Mesenteric fat pad (tissue), 1 donor: ENCODE measurements at places on chromosomes 6 and 20. TPM values are rescaled to one million over a fixed set of nuclear protein-coding genes. Genes with fewer than 3 reads are reported as not detected.

Gene PPP1R16B
- total RNA-seq: 24.3 TPM

Gene SMIM8
- total RNA-seq: 6.2 TPM

Gene MOCS1
- 70.0 TPM for total RNA-seq

Gene TSPO2
- total RNA-seq: not detected

DNA sequence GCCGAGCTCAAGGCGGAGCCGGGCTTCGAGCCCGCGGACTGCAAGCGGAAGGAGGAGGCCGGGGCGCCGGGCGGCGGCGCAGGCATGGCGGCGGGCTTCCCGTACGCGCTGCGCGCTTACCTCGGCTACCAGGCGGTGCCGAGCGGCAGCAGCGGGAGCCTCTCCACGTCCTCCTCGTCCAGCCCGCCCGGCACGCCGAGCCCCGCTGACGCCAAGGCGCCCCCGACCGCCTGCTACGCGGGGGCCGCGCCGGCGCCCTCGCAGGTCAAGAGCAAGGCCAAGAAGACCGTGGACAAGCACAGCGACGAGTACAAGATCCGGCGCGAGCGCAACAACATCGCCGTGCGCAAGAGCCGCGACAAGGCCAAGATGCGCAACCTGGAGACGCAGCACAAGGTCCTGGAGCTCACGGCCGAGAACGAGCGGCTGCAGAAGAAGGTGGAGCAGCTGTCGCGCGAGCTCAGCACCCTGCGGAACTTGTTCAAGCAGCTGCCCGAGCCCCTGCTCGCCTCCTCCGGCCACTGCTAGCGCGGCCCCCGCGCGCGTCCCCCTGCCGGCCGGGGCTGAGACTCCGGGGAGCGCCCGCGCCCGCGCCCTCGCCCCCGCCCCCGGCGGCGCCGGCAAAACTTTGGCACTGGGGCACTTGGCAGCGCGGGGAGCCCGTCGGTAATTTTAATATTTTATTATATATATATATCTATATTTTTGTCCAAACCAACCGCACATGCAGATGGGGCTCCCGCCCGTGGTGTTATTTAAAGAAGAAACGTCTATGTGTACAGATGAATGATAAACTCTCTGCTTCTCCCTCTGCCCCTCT is 1.1 kb downstream of the CEBPB start:
- DNase-seq: no peak

- DNase-seq: no peak
Observed at GRCh38 chr20:33721391-33722140, 1.5 kb upstream of the PXMP4 start.

DNA sequence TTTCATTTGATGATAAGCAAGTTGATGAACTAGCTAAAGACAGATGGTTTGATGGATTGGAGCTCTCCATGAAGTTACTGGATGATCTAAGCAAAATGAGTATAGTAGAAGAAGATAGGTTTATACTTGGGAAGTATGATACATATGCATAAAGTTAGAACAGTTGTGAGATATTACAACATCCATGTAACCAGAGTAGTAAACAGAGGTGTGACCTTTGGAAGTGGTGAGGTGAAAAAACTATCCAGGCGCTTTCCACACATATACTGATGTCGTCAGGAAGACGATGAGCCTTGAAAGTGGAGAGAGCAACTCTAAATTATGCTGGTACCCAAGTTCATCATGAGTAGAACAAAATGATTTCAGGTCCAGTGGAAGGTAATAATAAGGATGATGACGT is 271.0 kb downstream of the PTPRK start:
- DNase-seq: no peak

- no peak for DNase-seq
Observed at GRCh38 chr6:49155316-49155715, 307.7 kb downstream of the MMUT start.

DNA sequence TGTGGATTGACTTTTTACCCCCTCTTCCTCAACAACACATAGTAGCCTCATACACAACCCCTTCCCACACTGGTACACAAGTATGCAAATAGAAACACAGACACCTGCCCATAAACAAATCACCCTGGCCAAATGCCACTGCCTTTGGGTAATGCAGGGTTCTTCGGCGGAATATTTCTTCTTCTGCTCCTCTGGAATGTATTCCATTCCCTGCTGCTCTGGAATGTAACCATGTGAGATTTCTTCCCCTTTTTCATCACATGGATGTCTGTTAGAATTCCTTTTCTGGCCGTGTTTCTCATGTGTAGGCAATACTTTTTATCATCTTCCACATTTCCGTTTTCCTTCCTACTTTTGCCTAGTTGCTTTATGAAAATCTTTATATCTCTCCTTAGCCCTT is 76.1 kb upstream of the TPD52L1 start:
- DNase-seq: no peak

DNA sequence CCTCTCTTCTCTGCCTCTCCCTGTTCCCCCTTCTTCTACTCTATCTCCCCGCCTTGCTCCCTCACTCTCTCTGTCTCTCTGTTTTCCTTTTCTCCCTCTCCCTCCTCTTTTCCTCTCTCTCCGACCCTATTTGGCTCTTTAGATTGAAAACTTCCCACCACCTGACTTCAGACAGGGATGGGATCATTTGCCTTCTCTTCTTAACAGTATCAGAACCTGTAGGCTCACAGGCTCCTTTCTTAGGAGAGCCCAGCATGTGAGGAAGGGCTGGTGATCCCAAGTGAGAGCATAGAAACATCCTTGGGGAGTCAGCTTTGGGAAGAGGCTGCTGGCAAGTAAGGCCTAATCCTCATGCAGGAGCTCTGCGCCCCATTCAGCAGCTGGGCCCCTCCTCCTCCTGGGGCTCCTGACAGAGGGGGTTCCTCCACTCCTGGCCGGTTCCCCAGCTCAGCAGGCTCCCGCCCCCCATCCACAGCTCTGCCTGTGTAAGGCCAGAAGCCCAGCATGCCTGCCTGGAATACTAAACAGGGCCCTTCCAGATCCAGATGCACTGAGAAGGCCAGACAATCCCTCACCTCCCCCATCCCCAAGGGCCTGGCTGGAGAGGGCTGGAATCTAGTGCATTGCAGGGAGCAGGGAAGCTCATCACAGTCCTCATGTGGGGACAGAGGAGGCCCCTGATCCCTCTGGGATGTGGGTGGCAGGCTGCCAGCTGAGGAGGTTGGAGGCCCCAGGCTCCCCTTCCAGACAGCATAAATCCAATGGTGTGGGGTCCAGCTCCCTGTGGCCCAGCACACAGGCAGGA is 93.4 kb downstream of the PTPRT start:
- no peak for DNase-seq

DNA sequence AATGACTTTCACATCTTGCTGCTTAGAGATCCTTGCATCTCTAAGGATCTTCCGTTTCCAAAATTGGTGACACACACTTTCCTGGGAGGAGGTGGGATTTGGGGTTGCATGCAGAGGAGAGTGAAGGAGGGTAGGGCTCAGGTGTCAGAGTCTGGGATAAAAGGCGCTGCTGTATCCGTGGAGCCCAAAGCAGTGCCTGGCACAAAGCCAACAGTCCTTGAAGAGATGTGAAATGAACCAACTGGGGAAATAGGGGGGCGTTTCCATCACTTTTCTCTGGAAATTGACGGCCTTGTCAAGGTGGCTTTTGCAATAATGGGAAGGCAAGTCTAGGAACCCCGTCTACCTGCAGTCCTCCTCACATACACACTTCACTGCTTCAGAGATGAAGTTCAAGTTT is 59.5 kb upstream of the NELFCD start:
- DNase-seq: no peak

- DNase-seq: no peak
Observed at GRCh38 chr6:102619585-102619984, 1226.1 kb downstream of the GRIK2 start.

DNA sequence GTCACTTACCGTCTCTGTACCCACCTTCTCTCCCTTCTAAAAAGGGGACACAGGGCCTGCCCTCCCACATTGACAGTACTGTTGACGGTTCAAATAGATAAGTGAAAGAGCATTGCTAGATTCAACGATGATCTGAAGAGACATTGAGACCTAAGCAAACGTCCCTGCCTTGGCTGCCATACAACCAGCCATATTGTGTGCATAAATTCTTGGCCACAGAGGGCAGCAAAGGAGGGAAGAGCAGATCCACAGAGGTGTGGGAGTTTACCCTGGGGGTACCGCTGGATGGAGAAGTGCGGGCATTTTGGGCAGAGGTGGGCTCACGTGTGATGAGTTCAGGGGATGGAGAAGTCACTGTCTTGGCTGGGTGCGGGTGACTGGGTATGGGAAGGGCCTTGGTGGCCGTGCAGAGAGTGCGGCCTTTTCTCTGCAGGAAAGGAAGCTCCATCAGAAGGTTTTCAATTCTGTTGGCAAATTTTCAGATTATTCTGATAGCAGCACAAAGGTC is 85.6 kb downstream of the POPDC3 start:
- no peak for DNase-seq

DNA sequence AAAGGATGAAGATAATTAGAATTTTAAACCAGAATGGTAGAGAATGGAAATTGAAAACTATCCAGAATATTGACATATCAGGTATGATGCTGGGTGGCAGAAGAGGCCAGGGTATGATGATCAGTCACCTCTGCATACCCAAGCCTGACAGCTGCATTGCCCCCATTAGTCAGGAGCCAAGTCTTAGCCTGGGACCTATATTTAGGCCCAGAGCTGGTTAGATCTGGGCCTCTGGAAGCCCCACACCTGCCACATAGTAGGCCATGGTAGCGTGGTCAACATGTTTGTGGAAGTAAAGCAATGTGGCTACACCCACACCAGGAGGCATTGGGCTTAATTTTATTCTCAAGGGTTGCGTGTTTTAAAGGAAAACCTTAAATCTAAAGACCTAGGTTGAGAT is 32.1 kb upstream of the CALHM6 start:
- no peak for DNase-seq

DNA sequence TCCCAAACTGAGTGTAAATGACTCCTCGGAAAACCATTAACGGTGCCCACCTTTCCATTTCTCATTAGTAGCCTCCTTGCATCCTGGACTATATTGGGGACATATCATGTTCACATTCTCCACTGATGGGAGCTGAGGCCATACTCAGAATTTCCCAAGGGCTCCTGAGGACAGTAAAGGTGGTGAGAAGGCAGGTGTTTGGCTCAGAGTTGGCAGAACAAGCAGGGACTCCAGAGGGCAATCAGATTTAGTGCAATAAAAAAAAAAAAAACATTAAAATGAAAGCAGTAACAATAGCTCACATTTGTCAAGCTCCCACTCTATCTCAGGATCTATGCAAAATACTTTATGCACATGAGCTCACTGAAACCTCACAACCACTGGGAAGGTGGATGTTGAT is 401.4 kb downstream of the MAFB start:
- no peak for DNase-seq

DNA sequence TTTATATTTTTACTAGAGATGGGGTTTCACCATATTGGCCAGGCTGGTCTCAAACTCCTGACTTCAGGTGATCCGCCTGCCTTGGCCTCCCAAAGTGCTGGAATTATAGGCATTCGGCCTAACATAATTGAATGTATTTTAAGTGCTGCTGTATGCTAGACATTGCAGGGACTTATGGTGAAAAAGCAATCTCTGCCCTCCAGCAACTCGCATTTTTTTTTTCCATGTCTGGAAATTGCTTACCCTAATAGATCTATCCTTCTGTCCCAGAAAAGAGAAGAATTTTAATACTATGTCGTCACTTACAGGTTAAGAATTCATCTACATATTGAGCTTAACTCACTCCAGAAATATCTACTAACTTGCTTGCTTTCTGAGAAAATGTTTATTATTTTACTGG is 10.4 kb downstream of the ITCH start:
- DNase-seq: no peak

DNA sequence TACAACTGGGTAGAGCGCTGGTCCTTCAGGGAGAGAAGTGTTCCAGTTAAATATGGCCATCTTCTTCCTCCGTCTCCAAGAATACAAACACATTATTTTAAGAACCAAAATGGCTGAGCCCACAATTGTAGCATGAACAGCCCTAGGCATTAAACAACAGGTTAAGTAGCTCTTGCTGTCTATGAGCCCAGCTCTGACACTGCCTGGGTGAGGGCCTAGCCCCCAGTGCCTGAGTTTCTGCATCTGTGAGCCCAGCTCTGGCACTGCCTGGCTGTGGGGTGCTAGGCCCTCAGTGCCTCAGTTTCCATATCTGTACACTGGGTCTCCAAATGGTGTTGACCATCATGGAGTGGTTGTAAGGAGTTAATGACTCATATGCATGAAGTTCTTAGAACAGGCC is 24.8 kb upstream of the DACT2 start:
- no peak for DNase-seq

DNA sequence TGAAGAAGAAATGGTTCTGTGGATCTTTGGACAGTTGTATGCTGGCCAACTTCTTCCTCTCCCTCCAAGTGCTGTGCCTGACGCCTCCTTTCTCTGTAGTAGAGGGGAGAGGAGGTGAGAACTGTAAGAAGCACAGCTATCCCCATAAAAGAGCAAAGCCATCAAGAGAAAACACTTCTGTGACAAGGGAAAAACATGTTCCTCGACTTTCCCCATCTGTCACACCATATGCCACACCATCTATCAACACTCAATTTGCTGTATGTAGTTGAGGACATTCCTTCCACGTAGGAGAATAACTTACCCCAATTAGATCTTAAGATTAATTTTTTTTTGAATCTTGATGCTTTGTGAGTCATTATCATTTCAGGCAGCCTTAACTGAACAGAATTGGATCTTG is 156.2 kb upstream of the PLCB4 start:
- DNase-seq: no peak

- no peak for DNase-seq
Observed at GRCh38 chr6:143759666-143760065, 81.9 kb downstream of the PHACTR2 start.

DNA sequence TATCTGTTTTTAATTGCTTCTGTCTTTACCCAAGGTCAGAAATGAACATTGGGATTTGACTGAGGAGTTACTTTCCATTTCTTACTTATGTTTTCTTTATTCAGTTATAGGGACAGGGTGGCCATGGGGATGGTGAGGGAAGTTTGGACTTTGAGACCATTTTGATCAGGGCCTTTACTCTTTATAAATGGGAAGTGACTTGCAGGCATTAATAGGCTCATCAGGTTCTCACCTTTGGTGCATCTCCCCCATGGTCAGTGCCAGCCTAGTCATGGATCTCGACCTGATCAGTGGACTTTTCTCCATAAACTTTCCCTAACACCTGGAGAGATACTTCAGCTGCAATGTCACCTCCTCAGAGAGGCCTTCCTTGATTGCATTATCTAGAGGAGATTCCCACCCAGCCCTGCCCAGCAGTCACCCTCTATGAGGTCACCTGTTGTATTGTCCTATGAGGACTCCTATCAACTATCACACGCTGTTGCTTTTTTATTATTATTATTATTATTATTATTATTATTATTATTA is 16.8 kb upstream of the ZMYND8 start:
- no peak for DNase-seq

- DNase-seq: no peak
Observed at GRCh38 chr6:129598244-129599187, 111.5 kb downstream of the ARHGAP18 start.

DNA sequence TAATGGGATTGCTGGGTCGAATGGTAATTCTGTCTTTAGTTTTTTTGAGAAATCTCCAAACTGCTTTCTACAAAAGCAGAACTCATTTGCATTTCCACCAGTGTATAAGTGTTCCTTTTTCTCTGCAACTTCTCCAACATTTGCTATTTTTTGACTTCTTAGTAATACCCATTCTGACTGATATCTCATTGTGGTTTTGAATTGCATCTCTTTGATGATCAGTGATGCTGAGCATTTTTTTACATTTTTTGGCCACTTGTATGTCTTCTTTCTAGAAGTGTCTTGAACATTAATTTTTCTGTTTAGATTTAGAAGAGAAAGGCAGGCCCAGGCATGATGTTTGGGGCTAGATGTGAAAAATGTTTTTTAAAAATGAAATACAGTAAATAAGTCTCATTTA is 553.1 kb upstream of the MAN1A1 start:
- DNase-seq: no peak
